Activated naive CD8-positive, alpha-beta T cell treated with anti-CD3 and anti-CD28 coated beads, Interleukin-2, amount 50 U/mL, for 16 hours (primary cell): ENCODE measurements at places on chromosomes 4 and X.

- DNase-seq = no peak
These were observed 61.5 kb upstream of the TBL1X start for GRCh38 chrX:9403374-9403773.

DNA sequence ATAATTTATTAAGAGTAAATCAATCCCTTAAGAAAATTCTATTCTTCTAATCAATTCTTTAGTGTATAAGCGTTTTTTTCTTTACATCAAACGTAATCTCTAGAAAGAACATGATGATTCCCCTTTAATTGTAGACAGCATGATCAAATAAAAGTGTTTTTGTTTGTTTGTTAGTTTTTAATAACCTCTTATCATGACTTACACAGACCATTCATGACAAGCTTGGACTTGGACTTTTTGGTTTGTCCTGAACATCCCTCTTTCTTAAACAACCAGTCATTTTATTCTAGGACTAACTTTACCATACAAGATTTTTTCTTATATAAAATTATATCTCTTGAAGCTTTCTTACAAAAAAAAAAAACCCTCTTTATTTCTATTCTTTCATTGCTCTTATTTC lies 344.6 kb upstream of the SPOCK3 start:
- no peak for DNase-seq

DNA sequence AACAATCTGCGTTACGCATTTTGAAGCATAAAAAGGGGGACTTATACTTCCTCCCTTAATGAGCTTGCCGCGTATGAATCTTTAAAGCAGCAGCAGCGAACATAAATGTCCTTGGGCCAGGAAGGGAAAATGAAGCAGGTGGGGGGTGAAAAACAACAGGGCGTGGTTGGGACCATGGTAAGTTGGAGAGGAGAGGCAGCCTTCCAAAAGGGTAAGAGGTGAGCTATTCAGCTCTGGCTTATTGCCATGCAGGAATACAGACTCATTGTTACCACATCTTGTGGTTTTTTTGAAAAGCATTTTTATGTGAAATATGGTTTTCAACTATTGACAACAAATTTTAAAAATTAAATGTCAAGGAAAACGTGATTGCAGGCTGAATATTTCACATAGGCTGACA lies 710.7 kb upstream of the FAM241A start:
- no peak for DNase-seq

GRCh38 chrX:70174754-70175153 lies 2.5 kb upstream of the DGAT2L6 start:
- DNase-seq = no peak

DNA sequence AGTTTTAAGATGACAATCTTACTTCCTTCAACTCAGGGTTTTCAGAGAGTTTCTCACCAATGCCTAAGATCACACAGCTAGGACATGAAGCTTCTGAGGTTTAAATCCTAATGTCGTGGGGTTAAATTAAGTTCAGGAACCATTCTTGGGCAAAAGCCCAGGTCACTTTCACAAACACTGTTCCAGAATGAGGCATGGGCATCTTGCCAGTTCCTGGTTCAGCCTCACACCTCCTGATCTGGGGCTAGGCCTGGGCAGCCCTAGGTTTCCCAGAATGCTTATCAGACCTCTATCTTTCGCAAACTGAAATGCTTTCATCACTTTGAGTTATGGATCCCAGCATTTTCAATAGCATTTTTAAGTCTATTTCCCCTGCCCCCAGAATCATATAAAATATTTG lies 224.8 kb upstream of the EDA2R start:
- no peak for DNase-seq

GRCh38 chrX:47059142-47059874 lies 18.9 kb upstream of the RGN start:
- DNase-seq = no peak

GRCh38 chr4:168154546-168155277 lies 62.4 kb downstream of the ANXA10 start:
- DNase-seq = no peak

DNA sequence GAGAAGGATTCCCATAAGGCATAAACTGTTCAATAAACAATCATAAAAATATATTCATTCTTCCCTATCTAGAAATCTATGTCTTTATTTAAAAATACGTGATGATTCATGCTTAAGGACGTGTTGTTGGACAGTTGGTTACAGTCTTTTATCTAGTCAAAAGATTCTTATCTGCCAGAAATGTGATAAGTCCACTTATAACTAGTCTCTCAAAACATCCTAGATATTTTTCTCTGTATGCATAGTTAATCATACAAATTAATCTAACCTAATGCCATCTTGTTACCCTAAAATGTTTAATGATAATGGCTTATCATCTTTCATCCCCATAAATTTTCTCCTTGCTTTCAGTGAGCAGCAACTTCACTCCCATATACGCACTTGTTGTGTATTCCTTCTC lies 89.0 kb downstream of the SLC39A8 start:
- no peak for DNase-seq

DNA sequence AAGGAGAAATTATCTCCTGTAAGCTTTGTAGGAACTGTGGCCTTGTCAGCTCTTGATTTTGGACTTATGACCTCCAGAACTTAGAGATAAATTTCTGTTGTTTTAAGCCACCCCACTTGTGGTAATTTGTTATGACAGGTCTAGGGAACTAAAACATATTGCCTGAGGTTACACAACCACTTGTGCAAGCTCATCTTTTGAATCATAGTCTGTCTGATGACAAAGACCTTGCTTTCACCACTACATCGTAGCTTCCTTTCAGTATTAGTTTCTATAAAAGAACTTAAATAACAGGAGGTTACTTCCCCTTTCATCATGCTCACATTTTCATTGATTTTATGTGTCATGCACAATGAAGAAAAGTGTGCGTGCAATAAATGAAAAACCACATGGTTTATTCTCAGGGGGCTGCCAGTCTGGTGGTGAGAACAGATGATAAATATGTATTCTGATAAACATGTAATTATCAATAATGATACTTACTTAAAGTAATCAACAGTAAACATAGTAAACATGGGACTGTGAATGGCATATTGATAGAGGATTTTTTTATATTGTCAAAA lies 690.0 kb upstream of the HS3ST1 start:
- DNase-seq = no peak

- DNase-seq = no peak
These were observed 38.7 kb downstream of the TSPAN7 start for GRCh38 chrX:38599796-38600755.

DNA sequence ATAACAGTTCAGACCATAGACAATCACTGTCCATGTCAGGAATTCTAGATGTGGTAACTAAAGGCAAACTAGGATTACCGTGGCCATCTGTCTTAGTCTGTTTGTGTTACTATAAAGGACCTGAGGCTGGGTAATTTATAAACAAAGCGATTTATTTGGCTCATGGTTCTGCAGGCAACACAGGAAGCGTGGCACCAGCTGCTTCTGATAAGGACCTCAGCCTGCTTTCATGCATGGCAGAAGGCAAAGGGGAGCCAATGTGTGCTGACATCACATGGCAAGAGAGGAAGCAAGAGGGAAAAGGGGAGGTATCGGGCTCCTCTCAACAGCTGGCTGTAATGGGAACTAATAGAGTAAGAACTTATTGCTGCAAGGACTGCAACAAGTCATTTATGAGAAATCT lies 376.7 kb downstream of the GPM6A start:
- DNase-seq = no peak

DNA sequence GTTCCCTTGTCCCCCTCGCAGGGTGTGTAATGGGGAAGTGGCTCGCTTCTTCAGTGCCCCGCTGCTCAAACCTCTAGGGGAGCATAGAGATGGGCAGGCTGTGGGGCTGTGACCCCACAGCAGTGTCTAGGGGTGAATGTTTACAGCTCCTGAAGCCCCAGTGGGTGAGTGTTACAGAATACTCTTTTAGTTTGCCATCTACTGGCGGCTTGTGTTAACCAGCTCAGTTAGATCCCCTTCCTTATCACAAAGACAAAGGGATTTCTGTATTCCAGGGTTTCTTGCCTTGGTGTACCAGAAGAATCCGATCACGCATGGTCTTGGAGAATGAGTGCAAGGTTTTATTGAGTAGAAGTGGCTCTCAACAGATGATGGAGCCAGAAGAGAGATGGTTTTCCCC lies 108.1 kb upstream of the IQCM start:
- no peak for DNase-seq

- no peak for DNase-seq
These were observed 126.0 kb upstream of the ENPP6 start for GRCh38 chr4:184343502-184344177.

DNA sequence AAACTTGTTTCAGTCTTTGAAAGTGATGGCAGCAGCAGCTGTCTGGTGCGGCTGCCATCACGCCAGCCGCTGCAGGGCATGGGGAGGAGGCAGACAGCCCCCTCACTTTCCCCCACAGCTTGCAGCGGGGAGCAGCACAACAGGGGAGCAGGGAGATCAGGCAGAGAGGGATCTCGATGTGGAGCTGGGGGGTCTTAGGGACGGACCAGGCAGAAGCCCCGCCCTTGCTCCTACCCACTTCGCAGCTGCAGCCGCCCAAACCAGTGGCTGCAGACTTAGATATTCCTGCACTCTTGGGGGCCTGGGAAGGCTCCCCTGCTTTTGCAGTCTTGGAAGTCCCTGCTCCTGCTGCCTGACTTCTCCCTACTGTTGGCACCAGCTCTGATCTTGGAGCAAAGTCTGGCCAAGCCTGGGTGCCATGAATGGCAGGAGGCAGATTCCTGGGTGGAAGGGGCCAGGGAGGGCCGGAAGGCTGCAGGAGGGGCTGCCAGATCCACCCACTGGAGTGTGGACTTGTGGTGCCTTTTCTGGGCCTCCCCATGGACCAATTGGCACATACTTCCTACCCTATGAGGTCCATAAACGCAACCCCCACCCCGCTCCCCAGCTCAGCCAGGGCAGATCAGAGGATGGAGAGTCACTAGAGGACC lies 14.0 kb upstream of the MFAP3L start:
- no peak for DNase-seq

GRCh38 chr4:151408380-151408629 lies 671 bp upstream of the FHIP1A start:
- DNase-seq = no peak

DNA sequence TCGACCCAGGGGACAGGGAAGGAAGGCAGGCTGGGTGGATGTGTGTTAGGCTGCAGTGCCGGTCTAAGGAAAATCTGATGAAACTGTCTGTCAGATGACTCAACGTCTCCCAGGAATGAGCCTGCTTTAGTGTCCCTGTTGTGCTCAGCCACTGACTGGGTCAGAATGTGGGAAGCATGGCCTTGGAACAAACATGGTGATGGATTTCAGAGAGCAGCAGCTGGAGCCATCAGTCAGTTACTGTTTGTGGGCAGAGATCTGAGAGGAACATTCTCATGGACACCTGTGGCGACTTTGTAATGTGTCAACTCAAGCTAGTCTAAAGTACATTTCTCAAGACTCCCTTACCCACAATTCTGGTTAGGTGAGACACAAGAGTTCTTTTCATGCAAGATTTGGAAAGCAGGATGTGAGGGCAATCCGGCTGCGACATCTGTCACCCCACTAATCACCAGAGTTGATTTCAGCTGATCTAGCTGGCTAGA lies 63.2 kb downstream of the ANAPC10 start:
- DNase-seq = no peak

DNA sequence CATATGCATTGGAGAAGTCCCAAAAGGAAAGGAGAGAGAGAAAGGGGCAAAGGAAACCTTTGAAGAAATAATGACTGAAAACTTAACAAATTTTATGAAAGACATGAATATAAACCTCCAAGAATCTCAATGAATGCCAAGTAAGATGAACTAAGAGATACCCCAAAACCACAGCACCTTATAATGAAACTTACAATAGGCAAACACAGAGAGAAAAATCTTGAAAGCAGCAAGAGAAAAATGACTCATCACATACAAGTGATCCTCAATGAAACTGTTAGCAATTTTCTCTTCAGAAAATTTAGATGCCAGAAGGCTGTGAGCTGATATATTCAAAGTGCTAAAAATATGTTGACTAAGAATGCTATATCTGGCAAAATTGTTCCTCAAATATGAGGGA lies 10.1 kb downstream of the SMIM10L2A start:
- DNase-seq = no peak

DNA sequence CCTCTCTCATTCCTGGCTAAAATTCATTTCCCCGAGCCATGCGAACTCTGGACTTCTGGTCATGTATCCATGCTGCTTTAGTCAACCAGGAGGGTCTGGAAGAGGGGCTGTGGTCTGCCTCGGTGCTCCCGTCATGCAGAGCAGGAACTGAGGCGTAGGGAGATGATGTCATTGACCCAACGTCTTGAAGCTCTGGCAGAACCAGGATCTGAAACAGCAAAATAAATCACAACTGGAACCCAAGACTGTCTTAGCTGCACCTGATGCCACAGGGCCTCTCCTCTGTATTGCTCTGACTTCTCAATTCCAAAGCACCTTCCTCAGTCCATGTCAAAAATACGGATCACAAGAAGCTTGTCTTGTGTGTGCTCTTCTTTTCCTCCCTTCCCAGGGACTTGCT lies 131.0 kb upstream of the LDB2 start:
- no peak for DNase-seq

DNA sequence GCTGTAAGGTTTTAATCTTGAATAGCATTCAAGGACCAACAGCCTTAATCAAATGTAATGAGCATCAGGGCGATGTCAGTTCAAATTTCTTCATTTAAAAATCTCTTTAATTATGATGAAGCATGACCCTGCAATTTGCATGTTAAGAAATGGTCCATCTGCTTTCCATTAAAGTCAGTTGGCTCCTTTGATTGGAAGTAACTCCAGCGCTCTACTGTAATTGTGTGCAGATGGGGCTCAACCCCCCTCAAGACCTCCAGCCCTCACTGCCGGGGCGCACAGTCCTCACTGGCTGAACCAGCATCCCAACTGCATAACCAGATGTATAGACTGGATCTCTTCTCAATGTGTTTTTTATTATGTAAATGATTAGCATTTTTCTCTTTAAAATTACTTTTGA lies 126.9 kb downstream of the VCX3B start:
- DNase-seq = no peak

DNA sequence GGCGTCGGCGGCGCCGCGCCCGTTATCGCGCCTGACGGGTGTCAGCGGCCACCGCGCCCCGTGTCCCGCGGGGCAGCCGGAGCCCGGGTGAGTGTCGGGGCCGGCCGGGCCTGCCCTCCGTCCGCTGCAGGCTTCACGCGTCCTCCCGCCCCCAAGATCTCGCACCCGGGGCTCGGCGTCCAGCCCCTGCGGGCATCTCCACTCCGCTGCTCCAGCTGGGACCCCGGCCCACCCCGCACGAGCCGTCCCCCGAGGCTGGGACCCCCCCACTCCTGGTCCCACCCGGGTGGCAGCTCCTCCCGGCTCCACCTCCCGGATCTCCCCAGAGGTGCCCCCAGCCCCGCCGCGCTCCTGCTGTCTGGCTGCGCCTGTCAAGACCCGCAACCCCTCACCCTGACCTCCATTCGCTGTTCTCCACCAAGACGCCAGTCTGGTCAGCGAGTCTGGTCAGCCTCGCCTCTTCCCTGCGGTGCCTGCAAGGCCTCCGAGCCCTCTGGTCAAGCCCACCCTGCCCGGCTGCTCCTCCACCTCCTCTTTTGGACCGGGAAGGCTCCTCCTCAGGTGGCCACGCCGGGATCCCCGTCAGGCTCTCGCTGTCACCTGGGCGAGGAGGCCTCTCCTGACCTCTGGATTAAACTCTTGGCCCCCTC lies 66.0 kb upstream of the NKX1-1 start:
- DNase-seq = no peak
